Colonic mucosa (tissue), 4 donors: ENCODE measurements at places on chromosomes 11 and 22. TPM values are rescaled to one million over a fixed set of nuclear protein-coding genes. Genes with fewer than 3 reads are reported as not detected.
A peak's percentile ranks its signal among the peaks of the same experiment; 100 is the strongest.

GRCh38 chr22:46809153-46809885 is 46.9 kb downstream of the TBC1D22A start:
- no peak for DNase-seq
- H3K4me3 ChIP-seq: no peak overlapping the region
- H3K36me3 ChIP-seq: no peaks in the 10 kb centered on the region
- no peaks in the 10 kb centered on the region for H3K27me3 ChIP-seq

Gene GRK3
- total RNA-seq: 2.9 TPM

Gene SLC22A8
- total RNA-seq: not detected

DNA sequence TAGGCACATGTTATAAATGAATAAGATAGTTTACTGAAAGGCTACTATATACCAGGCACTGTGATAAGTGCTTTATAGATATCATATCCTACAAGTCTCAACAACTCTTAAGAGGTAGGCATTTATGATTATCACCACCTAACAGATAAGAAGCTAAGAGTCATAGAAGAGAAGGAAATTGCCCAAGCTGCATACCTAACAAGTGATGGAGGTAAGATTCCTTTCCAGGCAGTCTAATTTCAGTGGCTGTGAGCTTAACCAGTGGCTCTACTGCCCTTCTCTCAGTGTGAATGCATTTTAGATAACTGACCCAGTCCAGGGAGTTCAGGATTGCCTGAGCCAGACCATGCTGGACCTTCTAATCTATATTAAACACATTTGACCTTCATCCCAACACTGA is 39.2 kb downstream of the HEPHL1 start:
- no peak overlapping the region for H3K27ac ChIP-seq
- no peak overlapping the region for H3K4me3 ChIP-seq
- H3K27me3 ChIP-seq: no peaks in the 10 kb centered on the region
- H3K36me3 ChIP-seq: no peaks in the 10 kb centered on the region
- no peaks in the 10 kb centered on the region for H3K4me1 ChIP-seq

GRCh38 chr11:95279921-95280868 is 49.2 kb upstream of the SESN3 start:
- H3K4me3 ChIP-seq: no peak overlapping the region
- H3K27me3 ChIP-seq: no peaks in the 10 kb centered on the region

GRCh38 chr11:16049611-16050010 is 306.7 kb downstream of the SOX6 start:
- no peaks in the 10 kb centered on the region for H3K4me1 ChIP-seq
- no peaks in the 10 kb centered on the region for H3K36me3 ChIP-seq
- H3K27me3 ChIP-seq: no peaks in the 10 kb centered on the region
- H3K27ac ChIP-seq: no peak overlapping the region
- DNase-seq: no peak
- H3K4me3 ChIP-seq: no peak overlapping the region

- peaks cover 47% of the 10 kb centered on the region for H3K4me1 ChIP-seq
- peak overlapping the region; percentile 65 for H3K27ac ChIP-seq
- H3K4me3 ChIP-seq: no peak overlapping the region
- no peaks in the 10 kb centered on the region for H3K36me3 ChIP-seq
- peak; percentile 73 for DNase-seq
Observed at GRCh38 chr22:42646569-42647525, 2.3 kb downstream of the CYB5R3 start.

Gene MISFA
- 2.5 TPM for total RNA-seq

- H3K36me3 ChIP-seq: no peaks in the 10 kb centered on the region
- H3K27ac ChIP-seq: no peak overlapping the region
- no peaks in the 10 kb centered on the region for H3K4me1 ChIP-seq
- DNase-seq: no peak
- no peak overlapping the region for H3K4me3 ChIP-seq
- H3K27me3 ChIP-seq: no peaks in the 10 kb centered on the region
Observed at GRCh38 chr22:44430716-44431115, 67.3 kb downstream of the RTL6 start.

Gene NTM
- 1.6 TPM for total RNA-seq

Gene OR5B2
- total RNA-seq: not detected

Gene CHRNA10
- 2.4 TPM for total RNA-seq

Gene ASRGL1
- total RNA-seq: 32.5 TPM

DNA sequence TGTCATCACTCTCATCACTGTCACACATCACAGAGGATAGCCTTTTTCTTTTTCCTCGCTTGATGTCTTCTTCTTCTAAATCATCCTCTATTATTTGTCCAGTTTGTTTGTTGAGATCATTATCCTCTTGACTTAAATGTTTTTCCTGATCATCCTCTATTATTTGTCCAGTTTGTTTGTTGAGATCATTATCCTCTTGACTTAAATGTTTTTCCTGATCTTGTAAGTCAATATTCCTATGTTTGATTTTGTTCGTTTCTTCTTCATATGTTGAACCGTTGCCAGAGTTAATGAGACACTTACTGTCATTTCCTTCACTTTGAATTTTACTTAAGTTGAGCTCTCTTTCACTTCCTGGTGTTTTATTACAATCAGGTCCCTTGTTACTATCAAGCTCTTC is 5.6 kb downstream of the CCDC82 start:
- no peaks in the 10 kb centered on the region for H3K36me3 ChIP-seq
- H3K4me3 ChIP-seq: no peak overlapping the region
- no peak overlapping the region for H3K27ac ChIP-seq
- H3K27me3 ChIP-seq: no peaks in the 10 kb centered on the region

DNA sequence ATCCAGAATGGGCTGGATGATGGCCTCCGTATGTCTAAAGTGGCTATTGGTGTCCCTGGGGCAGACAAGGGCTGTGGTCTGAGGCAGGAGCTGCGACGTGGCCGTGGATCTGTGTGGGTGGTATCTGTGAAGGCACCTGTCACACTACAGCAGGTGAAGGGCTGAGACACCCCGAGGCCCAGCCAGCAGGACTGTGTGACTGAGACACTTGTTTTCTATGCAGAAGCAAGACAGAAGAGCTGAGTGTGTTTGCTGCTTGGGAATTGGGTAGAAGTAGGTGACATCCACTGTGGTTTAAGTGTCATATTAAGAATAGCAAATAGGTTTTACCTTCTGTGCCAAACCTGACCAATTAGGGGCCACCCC is 35.0 kb downstream of the AMPD3 start:
- H3K36me3 ChIP-seq: no peaks in the 10 kb centered on the region
- peak overlapping the region; percentile 54 for H3K27ac ChIP-seq
- no peak overlapping the region for H3K4me3 ChIP-seq
- no peak for DNase-seq
- H3K27me3 ChIP-seq: no peaks in the 10 kb centered on the region
- peaks cover 6% of the 10 kb centered on the region for H3K4me1 ChIP-seq

Gene OR8B3
- not detected for total RNA-seq

GRCh38 chr11:66614073-66614472 is 2.4 kb upstream of the RBM14 start:
- no peaks in the 10 kb centered on the region for H3K27me3 ChIP-seq
- no peaks in the 10 kb centered on the region for H3K36me3 ChIP-seq
- no peak for DNase-seq
- H3K27ac ChIP-seq: no peak overlapping the region
- peaks cover 10% of the 10 kb centered on the region for H3K4me1 ChIP-seq

DNA sequence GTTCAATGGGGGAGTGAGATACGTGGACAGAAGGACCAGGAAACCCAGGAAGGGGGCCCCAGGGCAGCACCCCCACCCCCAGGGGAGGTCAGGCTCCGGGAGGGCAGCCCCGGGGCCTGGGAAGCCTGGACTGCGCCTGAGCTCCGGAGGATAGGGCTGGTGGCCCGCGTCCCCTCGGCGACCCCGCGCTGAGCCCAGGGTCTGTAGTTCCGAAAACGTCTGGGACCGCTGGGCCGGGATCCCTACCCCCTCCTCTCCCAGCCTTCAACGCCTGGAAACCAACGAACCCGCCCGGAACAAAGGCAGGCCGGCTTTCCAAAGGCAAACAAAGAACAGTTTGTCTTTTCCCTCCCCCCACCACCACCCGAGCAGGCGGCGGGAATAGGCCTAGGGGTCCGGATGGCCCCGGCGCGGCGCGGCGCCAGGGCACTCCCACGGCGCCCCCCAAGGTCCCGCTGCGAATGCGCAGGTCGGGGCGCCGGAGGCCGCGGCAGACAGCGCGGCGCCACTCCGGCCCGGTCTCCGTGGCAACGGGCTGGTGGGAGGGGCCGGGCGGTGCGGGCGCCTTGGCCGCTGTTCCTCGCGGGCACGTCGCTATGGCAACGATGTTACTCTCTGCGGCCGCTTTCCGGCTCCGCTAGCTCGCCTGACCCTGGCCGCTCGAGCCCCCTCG is 58.5 kb downstream of the IGLL1 start:
- DNase-seq: peak; percentile 92
- no peaks in the 10 kb centered on the region for H3K27me3 ChIP-seq
- H3K36me3 ChIP-seq: no peaks in the 10 kb centered on the region
- H3K4me1 ChIP-seq: peaks cover 9% of the 10 kb centered on the region

Gene CENPM
- total RNA-seq: 64.3 TPM

DNA sequence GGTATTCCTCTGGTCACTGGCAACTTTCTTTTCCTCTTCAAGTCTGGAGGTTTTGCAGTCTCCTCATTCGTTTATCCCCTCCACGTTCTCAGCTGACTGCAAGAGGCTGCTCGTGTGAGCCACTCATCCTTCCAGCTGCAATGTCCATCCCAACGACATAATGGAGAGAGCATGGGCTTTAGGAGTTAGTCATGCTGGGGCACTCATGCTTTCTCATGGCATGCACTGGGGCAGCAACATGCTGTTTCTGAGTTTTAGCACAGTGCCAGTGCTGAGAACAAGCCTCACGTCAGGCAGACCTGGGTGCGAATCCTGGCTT is 7.1 kb downstream of the DCPS start:
- no peaks in the 10 kb centered on the region for H3K27me3 ChIP-seq
- DNase-seq: no peak
- H3K27ac ChIP-seq: no peak overlapping the region

GRCh38 chr22:36486619-36487384 is 5.4 kb upstream of the TXN2 start:
- peaks cover 4% of the 10 kb centered on the region for H3K4me1 ChIP-seq
- H3K36me3 ChIP-seq: no peaks in the 10 kb centered on the region
- DNase-seq: peak; percentile 64
- H3K4me3 ChIP-seq: no peak overlapping the region

Gene TSSK2
- not detected for total RNA-seq

GRCh38 chr11:110093407-110094297 is 460 bp downstream of the ZC3H12C start:
- no peaks in the 10 kb centered on the region for H3K27me3 ChIP-seq
- H3K27ac ChIP-seq: peak overlapping the region; percentile 93
- DNase-seq: peak; percentile 54
- no peaks in the 10 kb centered on the region for H3K36me3 ChIP-seq
- H3K4me1 ChIP-seq: no peaks in the 10 kb centered on the region
- H3K4me3 ChIP-seq: peak overlapping the region; percentile 62

DNA sequence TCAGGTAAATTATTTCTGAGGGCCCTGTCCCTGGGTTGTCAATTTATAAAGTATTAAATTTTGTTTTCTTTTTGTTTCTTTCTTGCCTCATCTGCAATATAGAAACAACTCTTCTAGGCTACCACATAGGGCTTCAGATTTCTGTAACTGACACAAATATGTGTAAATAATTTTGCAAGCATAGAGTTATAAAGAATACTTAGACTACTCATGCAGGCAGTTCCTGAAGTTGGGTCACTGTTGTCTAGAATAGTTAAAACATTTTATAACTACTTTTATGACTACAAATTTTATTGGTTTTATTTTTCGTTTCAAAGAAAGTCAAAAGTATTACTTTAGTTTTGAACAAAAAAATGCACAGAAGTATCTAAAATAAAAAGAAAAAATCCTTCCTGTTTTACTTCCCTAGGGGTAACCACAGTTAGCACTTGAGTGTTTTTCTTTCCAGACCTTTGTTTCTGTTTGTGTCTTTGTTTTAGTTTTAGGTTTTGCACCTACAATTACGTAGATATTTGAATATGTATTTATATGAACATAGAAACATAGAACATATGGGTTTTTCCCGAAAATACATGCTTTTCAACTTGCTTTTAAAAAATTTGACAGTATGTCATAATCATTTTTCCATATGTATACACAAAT is 12.4 kb upstream of the TMEM123 start:
- H3K27me3 ChIP-seq: no peaks in the 10 kb centered on the region
- peaks cover 10% of the 10 kb centered on the region for H3K4me1 ChIP-seq
- no peak overlapping the region for H3K27ac ChIP-seq
- DNase-seq: no peak
- no peak overlapping the region for H3K4me3 ChIP-seq

DNA sequence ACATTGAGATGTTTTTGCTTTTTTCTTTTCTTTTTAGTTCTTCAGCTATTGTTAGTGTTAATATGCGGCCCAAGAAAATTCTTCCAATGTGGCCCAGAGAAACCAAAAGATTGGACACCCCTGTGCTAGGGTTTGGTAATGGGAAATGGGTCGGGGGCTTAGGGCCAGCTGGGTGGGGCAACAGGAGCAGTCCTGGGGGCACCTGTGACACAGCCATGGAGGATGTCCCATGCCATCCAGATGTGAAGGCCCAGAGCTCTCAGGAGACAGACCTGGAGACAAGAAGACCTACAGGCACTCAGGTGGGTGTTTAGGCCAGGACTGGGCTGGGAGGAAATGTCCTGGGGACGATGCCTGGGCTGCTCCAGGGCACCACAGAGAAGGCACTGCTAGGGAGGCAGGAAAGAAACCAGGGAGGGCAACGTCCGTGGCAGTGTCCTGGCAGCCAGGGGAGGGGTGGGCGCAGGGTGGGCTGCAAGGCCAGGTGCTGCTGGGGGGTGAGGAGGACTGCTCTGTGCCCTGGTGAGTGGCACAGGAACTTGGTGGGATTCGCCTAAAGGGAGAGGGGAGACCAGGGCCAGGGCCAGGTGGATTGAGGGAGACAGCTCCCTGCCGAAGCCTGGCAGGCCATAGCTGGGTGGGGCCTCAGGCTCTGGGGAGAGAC is 21.4 kb downstream of the RELT start:
- no peak overlapping the region for H3K4me3 ChIP-seq
- DNase-seq: no peak
- no peaks in the 10 kb centered on the region for H3K4me1 ChIP-seq
- H3K27ac ChIP-seq: no peak overlapping the region
- H3K27me3 ChIP-seq: no peaks in the 10 kb centered on the region

Gene MOV10L1
- total RNA-seq: 0.50 TPM
